ENCODE measurements at places on chromosomes 1 and 21.

DNA sequence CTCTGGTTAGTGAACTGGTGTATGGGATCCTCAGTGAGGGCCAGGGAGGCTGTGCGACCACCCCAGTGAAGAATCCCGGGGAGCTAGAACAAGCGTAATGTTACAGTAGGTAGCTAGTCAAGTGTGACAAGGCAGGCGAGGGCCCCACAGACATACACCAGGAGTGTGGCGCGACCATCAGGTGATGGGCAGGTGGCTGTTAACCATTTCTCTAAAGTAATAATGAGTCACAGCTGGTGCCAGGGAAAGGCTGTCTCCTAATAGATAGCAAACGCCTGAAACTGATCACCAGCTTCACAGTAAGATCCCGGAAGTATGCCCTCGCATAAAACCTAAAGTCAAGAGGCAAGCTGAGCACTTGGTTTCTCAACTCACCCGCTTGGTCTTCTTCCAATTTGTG, 40.5 kb upstream of the TARBP1 start:
- no peak for DNase-seq

DNA sequence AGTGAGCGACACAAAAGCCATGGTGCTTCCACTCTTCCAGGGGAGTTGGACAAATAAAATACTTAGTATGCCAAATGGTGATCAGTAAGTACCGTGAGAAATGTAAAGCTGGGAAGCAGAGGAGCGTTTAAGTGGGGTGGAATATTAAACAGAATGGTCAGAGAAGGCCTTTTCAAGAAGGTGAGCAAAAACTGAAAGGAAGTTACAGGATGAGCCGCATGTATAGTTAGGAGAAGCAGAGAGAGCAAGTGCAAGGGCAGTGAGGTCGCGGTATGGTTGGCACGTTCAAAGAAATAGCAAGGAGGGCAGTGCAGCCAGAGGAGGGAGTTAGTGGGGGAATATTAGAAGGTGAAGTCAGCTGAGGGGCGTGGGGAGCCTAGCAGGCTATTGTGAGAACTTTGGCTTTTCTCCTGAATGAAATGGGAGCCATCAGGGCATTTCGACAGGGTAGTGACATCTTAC, 748 bp upstream of the ATP6V0B start:
- no peak for DNase-seq

GRCh38 chr1:180927348-180927747, 14.7 kb downstream of the KIAA1614 start:
- DNase-seq = no peak

DNA sequence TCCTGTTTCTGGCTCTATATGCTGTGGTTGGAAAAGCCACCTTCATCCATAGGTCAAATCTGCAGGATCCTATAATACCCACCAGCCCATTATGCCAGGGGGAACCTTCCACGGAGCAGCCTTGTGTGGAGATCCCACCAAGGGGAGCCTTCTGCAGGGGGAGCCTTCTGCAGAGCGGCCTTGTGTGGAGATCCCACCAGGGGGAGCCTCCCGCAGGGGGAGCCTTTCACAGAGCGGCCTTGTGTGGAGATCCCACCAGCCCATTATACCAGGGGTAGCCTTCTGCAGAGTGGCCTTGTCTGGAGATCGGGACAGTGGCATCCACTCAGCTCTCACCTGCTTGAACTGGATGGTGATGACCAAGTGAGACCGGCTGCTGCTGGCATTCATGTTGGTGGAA, 85.3 kb downstream of the SCCPDH start:
- DNase-seq = no peak

DNA sequence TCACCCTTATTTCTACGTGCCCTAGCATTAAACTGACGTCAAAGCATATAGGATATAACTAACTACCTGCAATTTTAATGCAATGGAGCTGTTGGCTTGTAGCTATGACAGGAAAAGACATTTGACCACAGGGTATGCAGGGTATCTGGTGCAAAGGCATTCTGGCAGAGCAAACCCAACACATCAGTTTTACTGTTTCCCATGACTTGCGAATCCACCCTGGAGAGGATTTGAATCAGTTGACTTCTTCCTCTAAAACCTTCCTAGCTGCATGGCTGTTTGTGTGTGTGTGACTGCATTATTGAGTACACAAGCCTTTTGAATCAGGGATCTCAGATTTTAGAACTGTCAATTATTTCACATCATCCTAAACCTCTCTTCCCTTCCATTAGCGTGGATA, 41.7 kb upstream of the SYT14 start:
- DNase-seq = no peak
